Epithelial cell of umbilical artery (primary cell): ENCODE measurements at places on chromosomes 16 and 17. TPM values are rescaled to one million over a fixed set of nuclear protein-coding genes. Genes with fewer than 3 reads are reported as not detected.

PRCD gene
- not detected in 2 replicates for total RNA-seq

ATP2A3 gene
- total RNA-seq, result under 0.01 and 1.1 TPM in 2 replicates

SLC16A13 gene
- total RNA-seq, result 0.97 and 1.8 TPM in 2 replicates

SPN gene
- total RNA-seq, result not detected in 2 replicates

C16orf54 gene
- total RNA-seq, result not detected in 2 replicates

CCDC78 gene
- 0.15 and 1.3 TPM in 2 replicates for total RNA-seq

TPSAB1 gene
- not detected in 2 replicates for total RNA-seq

SUZ12 gene
- total RNA-seq, result 19.2 and 24.9 TPM in 2 replicates

HEATR9 gene
- total RNA-seq, result not detected in 2 replicates

RUNDC3A gene
- total RNA-seq, result 0.32 TPM in 1 of 2 replicates, not detected in the other

MT1E gene
- 14.1 and 18.5 TPM in 2 replicates for total RNA-seq

DLX4 gene
- not detected in 2 replicates for total RNA-seq

SNAI3 gene
- total RNA-seq, result 0.32 TPM in 1 of 2 replicates, not detected in the other

CES3 gene
- total RNA-seq, result not detected in 2 replicates

PSMB10 gene
- 60.4 and 85.9 TPM in 2 replicates for total RNA-seq

GDPD1 gene
- total RNA-seq, result 5.8 and 14.1 TPM in 2 replicates

KRTAP4-6 gene
- total RNA-seq, result not detected in 2 replicates

CDH1 gene
- total RNA-seq, result not detected in 2 replicates
